Muscle of back (tissue), 13 donors: ENCODE measurements at places on chromosomes 5 and 9. TPM values are rescaled to one million over a fixed set of nuclear protein-coding genes. Genes with fewer than 3 reads are reported as not detected.

Gene SMIM23
- polyA plus RNA-seq = not detected

Gene CNTLN
- polyA plus RNA-seq = 9.3 TPM

Gene GABRA6
- polyA plus RNA-seq = not detected

Gene WWC1
- polyA plus RNA-seq = 1.4 TPM

Gene IRX2
- 0.10 TPM for polyA plus RNA-seq

Gene DPM2
- polyA plus RNA-seq = 25.3 TPM

Gene ENTREP1
- 20.6 TPM for polyA plus RNA-seq

Gene FBXL7
- polyA plus RNA-seq = 26.5 TPM

Gene SLC6A3
- polyA plus RNA-seq = not detected

Gene FAM13B
- polyA plus RNA-seq = 17.1 TPM

Gene SPINK13
- polyA plus RNA-seq = 0.68 TPM

Gene AQP3
- 5.1 TPM for polyA plus RNA-seq

Gene MCTP1
- 6.8 TPM for polyA plus RNA-seq

Gene C9orf153
- 0.30 TPM for polyA plus RNA-seq

Gene FOXI1
- not detected for polyA plus RNA-seq

Gene SOX30
- polyA plus RNA-seq = 0.38 TPM

Gene LTC4S
- polyA plus RNA-seq = 2.6 TPM

Gene C9orf85
- 17.4 TPM for polyA plus RNA-seq

Gene SPINK6
- polyA plus RNA-seq = not detected

Gene FYB1
- polyA plus RNA-seq = 2.5 TPM

Gene LRRC14B
- 31.5 TPM for polyA plus RNA-seq

Gene NTRK2
- polyA plus RNA-seq = 27.9 TPM

Gene LCN15
- 0.23 TPM for polyA plus RNA-seq

Gene CCL21
- 10.9 TPM for polyA plus RNA-seq

Gene LCP2
- polyA plus RNA-seq = 6.1 TPM

Gene ARL14EPL
- not detected for polyA plus RNA-seq

Gene SLC22A5
- 12.0 TPM for polyA plus RNA-seq

Gene UBE2D2
- 118 TPM for polyA plus RNA-seq

Gene KCNV2
- 0.13 TPM for polyA plus RNA-seq

Gene FRMD3
- polyA plus RNA-seq = 28.9 TPM

Gene COL15A1
- polyA plus RNA-seq = 171 TPM

Gene GABRA1
- not detected for polyA plus RNA-seq

Gene BSPRY
- polyA plus RNA-seq = 0.39 TPM

Gene ELOVL7
- 0.67 TPM for polyA plus RNA-seq

Gene CDC25C
- 5.5 TPM for polyA plus RNA-seq

Gene ITGA2
- 16.1 TPM for polyA plus RNA-seq

Gene ZNF658
- polyA plus RNA-seq = 4.7 TPM

Gene DPP7
- 21.9 TPM for polyA plus RNA-seq

Gene SPATA9
- 1.6 TPM for polyA plus RNA-seq

Gene CMYA5
- polyA plus RNA-seq = 187 TPM

Gene IGFBPL1
- 1.5 TPM for polyA plus RNA-seq

Gene NXNL2
- polyA plus RNA-seq = 0.23 TPM

Gene LRRC8A
- polyA plus RNA-seq = 16.5 TPM
